Central memory CD4-positive, alpha-beta T cell (primary cell): ENCODE measurements at places on chromosomes 2 and 18.
A peak's percentile ranks its signal among the peaks of the same experiment; 100 is the strongest.

GRCh38 chr18:48328473-48329210 is 80.5 kb downstream of the ZBTB7C start:
- no peak for DNase-seq

- DNase-seq, result no peak
Observed at GRCh38 chr2:101806701-101807100, 109.2 kb downstream of the MAP4K4 start.

DNA sequence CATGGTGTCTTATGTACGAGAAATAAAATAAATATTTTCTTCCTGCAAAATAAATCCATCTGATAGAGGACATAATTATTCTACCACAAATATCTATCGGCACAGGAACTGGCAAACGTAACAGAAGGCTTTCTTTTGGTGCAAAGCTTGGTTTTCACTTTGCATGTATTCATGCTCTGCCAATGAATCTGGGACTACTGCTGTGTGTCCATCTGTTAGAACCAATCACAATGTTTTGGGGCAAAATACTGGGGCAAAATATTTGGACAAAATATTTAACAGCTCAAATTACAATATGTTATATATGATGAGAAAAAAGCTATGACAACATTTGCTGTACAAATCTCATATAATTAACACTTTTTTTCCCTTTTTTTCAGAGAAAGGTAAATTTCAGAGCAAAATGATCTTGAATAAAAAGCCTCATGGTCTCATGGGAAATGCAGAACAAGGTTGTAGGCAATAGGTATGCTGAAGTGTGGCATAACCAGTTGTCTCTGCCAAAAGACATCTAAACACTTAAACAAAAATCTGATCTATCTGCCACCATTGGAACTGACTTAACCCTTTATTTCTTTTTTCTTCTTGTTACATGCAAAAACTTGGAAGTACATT is 923.2 kb downstream of the CPS1 start:
- no peak for DNase-seq

DNA sequence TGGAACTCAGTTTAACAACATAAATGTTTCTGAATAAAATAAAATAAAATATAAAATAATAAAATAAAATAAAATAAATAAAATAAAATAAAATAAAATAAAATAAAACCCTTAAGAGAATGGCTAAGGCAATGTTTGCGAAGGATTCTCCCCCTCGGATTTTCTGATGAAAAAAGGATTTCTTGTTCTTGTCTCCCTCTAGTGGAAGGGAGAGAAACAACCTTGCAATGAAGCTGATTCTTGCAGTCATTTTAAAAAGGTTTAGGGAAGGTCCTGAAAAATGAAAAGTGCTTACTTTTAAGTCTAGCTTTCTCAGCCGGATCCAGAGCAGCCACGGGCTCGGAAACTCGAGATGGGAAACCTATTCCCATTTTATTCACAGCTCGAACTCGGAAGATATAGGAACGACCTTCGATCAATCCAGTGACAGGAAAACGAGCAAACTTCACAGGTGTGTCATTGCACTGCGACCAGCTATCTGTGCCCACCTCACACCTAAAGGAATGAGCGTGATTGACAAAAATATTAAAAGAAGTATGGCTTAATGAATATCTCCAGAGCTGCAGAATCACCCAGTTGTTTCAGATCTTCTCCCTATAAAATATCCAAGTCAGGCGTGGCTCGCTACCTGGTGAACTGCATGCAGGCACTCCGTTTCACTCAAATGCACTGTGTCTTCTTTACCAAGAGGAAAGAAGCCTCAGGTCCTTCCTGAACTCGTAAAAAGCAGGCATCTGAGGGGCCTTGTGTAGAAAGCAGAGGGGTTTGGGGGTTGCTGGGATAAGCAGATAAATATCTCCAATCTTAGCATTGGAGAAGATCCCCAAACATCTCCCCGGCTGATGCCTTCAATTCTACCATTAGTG is 68.1 kb downstream of the MYOM1 start:
- peak; percentile 30 for DNase-seq

DNA sequence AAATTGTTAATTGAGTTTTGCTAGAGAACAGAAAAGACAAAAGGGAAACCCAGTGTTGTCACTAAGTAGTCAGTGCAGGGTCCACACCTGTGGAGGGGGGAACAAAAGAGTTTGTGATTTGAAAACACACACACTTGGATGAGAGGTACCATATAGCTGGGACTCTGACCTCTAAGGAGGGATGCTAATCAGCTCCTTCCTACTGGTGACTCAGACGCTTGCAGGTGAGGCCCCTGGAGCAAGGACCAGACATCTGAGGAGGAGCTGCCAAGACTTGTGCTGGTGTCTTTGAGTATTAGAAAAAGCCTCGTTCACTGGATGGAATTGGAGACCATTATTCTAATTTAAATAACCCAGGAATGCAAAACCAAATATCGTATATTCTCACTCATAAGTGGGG is 146.4 kb upstream of the MAP2 start:
- no peak for DNase-seq

GRCh38 chr2:54952978-54953456 is 97.2 kb downstream of the RTN4 start:
- DNase-seq, result no peak

- DNase-seq, result no peak
Observed at GRCh38 chr2:137420744-137421143, 543.5 kb upstream of the HNMT start.

GRCh38 chr2:71724793-71725192 is 271.4 kb downstream of the DYSF start:
- no peak for DNase-seq
